ENCODE measurements at places on chromosomes 1 and 21. TPM values are rescaled to one million over a fixed set of nuclear protein-coding genes. Genes with fewer than 3 reads are reported as not detected.

DISP3 gene
- not detected for total RNA-seq

ALG14 gene
- total RNA-seq = 1.6 TPM

RLF gene
- 5.9 TPM for total RNA-seq

GPR37L1 gene
- total RNA-seq = not detected

KRTAP19-3 gene
- not detected for total RNA-seq

NGF gene
- total RNA-seq = 0.50 TPM

RAP1GAP gene
- total RNA-seq = not detected

KIF14 gene
- total RNA-seq = 10.0 TPM

HSD3B2 gene
- total RNA-seq = not detected

ARHGAP29 gene
- 24.2 TPM for total RNA-seq

PROX1 gene
- total RNA-seq = not detected

Data from bronchus fibroblast of lung (primary cell).